T47D (cell line): ENCODE measurements at places on chromosomes 12 and 14.
A peak's percentile ranks its signal among the peaks of the same experiment; 100 is the strongest.

DNA sequence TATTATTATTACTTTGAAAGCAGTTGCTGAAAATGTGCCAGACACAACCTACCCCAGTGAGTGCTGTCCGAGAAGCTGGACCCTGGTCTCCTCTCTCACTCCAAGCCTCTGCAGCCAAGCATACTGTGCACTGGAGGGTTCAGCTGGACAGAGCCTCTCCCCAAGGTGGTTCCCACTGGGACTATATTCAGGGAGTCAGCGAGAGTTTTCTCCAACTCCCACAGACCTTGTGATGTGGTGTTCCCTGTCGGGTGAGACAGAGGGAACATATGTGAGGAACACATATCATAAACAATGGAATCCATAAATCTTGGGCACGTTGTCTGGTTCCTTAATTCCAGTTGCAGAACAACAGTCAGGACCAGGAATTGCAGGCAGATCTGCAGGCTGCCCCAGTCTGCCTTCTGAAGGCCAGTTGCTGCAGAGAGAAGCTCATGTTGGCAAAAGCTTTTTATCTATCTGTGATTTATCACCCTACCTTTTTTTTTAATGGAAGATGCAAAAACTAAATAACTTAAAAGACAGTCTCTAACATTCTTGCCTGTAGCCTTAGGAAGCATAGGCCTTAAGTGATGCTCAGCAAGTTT lies 619.8 kb upstream of the TBX3 start:
- no peak for DNase-seq

GRCh38 chr14:55066223-55066622 lies 14.8 kb downstream of the MAPK1IP1L start:
- DNase-seq = no peak

DNA sequence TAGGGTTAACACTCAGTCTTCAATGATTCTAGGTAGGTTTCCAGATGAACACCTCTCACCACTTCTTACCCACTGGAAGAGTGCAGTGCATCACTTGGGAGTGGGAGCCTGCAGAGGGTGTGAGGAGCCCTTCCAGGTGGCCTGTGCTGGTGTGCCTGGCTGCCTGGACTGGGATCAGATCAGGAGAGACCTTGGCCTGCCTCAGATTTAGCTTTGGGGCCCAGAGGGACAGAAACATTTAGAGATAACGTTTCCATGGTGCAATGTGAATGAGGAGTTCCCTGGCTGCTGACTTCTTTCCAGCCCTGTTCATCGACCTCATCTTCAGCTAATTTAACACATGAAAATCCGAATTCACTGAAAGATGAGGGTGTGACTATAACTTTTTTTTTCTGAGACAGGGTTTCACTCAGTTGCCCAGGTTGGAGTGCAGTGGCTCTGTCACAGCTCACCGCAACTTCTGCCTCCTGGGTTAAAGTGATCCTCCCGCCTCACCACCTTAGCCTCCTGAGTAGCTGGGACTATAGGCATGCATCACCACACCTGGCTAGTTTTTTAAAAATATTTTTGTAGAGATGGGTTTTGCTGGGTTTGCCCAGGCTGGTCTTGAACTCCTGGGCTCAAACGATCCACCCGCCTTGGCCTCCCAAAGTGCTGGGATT lies 53.6 kb downstream of the SUSD6 start:
- DNase-seq = no peak

GRCh38 chr12:95681210-95681765 lies 109.3 kb downstream of the NTN4 start:
- no peak for DNase-seq

DNA sequence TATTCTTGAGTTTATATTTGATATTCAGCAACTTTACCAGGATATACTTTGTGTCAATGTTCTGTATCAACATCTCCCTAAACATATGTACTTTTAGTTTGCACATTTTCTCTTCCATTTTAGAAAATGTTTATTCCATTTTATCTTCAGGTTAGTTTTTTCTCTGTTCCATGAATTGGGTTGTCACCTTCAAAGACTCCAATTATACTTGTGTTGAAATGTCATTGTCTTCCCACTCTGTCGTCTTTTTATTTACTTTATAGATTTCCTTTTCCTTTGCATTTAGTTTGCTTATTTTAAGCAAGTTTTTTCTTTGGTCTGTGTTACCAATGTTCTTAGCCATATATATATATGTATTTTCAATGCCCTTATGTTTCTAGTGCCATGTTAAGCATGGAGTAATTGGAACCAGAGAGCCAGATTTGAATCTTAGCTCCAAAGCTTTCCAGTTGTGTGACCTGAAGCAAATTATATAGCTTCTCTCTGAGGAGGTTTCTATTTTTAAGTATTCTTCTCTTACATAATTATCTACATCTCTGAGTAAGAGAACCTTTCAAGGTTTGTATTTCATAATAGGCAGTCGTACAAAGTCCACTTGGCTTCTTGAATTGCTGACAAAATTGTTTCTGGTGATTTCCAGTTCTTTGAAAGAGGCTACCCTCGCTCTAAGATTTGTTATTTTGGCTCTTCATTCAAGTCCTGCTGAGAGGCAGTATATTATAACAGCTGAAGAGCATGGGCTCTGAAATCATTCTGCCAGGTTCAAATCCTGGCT lies 85.8 kb upstream of the DYRK2 start:
- DNase-seq = no peak

DNA sequence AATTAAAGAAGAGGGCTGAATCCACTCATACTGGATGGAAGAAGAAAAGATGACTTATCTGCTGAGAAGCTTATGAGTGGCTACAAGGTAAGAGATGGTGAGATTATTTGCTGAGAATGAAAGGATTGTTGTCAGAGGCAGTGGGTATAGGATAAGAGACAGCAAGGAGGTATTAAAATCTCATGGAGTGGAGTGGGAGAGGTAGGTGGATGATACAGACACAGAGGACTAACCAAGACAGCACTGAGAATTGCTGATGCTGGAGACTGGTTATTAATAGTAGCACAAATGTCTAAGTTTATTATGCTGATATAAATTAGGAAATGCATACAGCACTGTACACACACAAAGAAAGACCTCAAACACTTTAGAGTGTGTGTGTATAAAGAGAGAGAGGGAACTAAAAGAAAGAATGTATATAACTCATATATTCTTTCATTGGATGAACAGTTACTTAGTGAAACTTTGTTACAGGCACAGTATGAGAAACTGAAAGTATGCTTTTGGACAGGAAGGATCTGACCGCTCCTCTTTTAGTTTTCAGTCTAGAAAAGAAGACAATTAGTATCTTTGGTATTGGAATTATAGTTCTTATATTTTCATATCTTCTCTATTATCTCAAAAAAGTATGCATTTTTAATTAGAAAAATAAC lies 543.1 kb downstream of the LRFN5 start:
- DNase-seq = no peak

GRCh38 chr12:19456176-19456575 lies 16.9 kb downstream of the AEBP2 start:
- DNase-seq = no peak

GRCh38 chr12:84910549-84911241 lies 1.9 kb downstream of the SLC6A15 start:
- no peak for DNase-seq

DNA sequence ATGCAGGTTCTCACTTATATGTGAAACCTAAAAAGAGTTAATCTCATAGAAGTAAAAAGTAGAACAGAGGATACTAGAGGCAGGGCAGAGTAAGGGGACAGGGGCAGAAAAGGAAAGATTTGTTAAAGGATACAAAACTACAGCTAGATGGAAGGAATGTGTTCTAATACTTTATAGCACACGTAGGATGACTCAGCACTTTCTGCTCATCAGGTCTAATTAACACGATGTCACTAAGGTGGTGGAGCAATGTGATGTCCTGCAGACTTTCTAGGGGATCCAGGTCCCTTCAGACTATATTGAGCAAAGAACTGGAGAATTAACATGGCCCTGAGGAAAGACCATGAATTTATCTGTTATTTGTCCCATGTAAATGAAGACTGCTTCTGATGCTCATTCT lies 80.8 kb upstream of the CMKLR1 start:
- DNase-seq = no peak

- DNase-seq = no peak
Observed at GRCh38 chr12:124700810-124701592, 133.6 kb upstream of the NCOR2 start.

GRCh38 chr14:20610002-20610765 lies 19.0 kb upstream of the RNASE12 start:
- peak; percentile 38 for DNase-seq

GRCh38 chr12:49872781-49873181 lies 29.9 kb upstream of the BCDIN3D start:
- no peak for DNase-seq

GRCh38 chr14:71022012-71022869 lies 115.0 kb downstream of the PCNX1 start:
- no peak for DNase-seq

- DNase-seq = no peak
Observed at GRCh38 chr12:90683871-90684270, 271.1 kb downstream of the CCER1 start.

- no peak for DNase-seq
Observed at GRCh38 chr14:72830356-72830755, 63.5 kb downstream of the DPF3 start.

DNA sequence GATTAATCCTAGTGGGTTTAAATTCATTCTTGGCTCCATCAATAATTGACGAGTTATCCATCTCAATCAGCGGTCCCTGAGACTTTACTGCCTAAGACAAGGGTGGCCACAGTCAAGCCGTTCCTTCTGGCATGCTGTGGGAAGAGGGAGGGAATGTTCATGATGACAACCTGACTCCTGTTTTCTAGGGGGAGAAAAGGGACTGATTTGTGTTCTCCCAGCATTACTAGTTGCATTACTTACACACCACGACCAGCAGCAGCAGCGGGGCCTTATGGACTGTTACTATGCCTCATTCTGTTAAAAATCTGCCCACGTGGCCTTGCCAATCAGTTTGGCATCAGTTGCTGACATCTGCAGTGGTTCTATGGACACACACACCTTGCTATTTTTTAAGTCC lies 29.9 kb downstream of the PLEKHG7 start:
- DNase-seq = no peak

GRCh38 chr12:51871918-51872688 lies 15.8 kb upstream of the ANKRD33 start:
- no peak for DNase-seq

GRCh38 chr14:101719045-101719645 lies 42.4 kb upstream of the PPP2R5C start:
- no peak for DNase-seq

DNA sequence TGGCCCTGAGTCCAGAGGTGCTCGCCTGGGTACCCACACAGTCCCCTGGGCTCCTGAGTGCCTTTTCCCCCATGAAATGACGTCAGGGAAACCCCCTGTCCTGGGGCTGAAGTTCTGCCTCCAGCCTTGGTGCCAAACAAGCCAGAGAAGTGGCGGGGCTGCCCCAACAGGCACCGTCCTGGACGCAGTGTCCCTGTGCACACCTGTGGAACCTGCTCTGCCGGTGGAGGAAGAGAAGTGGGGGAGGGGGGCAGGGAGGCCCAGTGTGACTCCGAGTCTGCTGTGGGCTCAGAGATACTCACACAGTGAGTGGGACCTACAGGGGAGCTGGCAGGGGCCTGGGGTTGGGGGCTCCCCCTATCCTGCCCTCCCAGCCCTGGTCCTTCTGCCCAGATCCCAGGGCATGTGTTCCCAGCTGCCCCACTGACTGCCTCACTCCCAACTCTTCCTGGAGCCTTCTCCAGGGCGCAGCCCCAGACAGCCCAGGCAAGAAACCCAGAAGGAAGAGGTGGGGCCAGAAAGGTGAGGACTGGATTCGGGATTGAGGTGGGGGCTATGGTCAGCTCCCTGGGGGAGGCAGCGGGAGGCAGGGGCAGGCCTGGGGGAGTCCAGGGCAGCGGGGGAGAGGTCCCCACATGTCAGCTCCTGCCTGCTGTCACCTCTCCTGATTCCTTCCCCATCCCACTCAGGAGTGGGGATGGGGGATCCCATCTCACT lies 24.7 kb downstream of the CCDC85C start:
- peak; percentile 95 for DNase-seq

- DNase-seq = no peak
Observed at GRCh38 chr14:99093532-99094517, 178.2 kb downstream of the BCL11B start.

GRCh38 chr12:68206446-68206845 lies 19.2 kb downstream of the IL26 start:
- DNase-seq = no peak

DNA sequence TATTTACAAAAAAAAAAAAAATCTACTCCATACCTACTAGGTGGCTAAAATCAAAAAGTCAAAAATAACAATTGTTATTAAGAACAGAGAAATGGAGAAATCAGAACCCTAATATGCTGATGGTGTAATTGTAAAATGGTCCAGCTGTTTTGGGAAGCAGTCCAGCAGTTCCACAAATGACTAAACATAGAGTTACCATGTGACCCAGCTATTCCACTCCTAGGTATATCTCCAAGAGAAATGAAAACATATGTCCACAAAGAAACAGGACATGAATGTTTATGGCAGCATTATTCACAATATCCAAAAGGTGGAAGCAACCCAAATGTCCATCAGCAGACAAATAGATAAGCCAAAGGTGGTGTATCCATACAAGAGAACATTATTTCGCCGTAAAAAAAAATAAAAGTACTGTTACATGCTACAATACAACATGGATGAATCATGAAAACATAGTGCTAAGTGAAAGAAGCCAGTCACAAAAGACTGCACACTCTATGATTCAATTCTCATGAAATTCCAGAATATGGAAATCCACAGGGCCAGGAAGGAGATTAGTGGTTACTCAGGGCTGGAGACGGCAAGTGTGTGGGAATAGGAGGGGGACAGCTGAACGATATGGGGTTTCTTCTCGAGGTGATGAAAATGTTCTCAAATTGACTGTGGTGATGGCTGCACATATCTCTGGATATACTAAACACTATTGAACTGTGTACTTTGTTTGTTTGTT lies 9.1 kb upstream of the DPF3 start:
- no peak for DNase-seq

DNA sequence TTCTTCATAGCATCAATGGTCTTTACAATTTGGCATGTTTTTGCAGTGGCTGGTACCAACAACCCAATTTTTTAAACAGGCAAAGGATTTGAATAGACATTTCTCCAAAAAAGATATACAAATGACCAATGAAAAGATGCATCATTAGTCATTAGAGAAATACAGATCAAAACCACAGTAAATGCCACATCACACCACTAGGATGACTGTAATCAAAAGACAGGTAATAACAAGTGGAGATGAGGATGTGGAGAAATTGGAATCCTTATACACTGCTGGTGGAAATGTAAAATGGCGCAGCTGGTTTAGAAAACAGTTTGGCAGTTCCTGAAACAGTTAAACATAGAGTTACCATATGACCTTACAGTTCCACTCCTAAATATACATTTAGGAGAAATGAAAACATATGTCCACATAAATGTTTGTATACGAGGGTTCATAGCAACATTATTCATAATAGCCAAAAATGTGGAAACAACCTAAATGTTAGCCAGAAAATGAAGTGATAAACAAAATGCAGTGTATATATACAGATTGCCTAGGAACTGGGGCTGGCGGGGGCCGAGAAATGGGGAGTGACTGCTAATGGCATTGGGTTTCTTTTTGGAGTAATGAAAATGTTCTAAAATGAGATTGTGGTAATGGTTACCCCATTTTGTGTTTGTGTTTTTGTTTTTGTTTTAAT lies 55.2 kb downstream of the TGFB3 start:
- no peak for DNase-seq

DNA sequence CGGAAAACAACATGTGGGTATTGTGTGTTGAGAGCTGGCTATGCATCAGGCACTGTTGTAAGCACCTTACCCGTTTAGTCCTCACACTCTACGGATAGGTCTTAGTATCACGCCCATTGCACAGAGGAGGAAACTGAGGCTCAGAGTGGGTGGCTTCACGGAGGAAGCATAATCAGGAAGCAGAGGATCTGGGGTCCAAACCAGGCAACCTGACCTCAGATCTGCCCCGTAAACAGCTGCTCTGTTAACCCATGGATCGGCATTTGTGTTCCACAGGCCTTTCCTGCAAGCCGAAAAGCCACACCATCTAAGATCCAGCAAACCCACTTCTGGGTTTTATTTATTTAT lies 107.9 kb downstream of the SCARB1 start:
- no peak for DNase-seq
